ENCODE measurements at places on chromosomes 13 and 19.
A peak's percentile ranks its signal among the peaks of the same experiment; 100 is the strongest.

- peak; percentile 70 for DNase-seq
Measured at GRCh38 chr13:60398379-60398891, 1.4 kb downstream of the TDRD3 start.

- DNase-seq, result no peak
Measured at GRCh38 chr13:88042489-88042888, 371.3 kb downstream of the SLITRK5 start.

DNA sequence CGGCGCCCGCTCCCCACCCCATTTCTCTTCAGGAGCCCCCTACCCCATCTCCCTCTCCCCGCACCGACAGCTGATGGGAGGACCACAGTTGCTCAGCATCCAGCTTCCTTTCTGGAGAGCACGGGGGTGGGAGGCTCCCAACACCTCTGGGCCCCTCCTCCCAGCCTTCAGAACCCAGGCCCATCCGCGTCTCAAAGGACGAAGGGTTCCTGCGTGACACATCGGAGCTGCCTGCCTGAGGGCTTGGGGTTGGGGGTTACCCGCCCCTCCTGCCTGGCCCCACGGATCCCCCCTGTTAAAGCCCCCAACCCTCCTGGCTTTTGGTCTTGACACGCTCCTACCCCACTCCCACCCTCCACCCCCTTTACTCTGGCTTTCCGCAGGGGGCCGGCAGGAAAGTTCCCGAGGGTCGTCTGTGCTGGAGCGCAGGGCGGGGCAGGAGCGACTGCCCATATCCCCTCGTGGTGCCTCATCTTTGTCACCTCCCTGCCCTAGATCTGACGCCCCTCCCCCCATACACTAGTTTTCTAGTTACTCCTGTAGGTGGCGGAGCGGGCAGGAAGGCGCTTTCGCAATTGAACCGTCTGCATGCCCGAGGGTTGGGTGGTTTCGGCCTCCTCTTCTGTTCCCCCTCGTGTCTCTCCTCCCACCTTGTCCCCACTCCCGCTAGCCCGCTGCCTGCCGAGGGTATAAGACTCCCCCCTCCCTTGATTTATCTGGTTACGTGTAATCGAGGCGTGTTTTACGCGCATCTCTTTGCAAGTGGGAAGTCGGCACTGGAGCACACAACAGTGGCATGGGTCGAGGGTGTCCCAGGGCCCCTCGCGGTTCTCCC lies 924 bp downstream of the TRAPPC5 start:
- DNase-seq, result peak; percentile 96

DNA sequence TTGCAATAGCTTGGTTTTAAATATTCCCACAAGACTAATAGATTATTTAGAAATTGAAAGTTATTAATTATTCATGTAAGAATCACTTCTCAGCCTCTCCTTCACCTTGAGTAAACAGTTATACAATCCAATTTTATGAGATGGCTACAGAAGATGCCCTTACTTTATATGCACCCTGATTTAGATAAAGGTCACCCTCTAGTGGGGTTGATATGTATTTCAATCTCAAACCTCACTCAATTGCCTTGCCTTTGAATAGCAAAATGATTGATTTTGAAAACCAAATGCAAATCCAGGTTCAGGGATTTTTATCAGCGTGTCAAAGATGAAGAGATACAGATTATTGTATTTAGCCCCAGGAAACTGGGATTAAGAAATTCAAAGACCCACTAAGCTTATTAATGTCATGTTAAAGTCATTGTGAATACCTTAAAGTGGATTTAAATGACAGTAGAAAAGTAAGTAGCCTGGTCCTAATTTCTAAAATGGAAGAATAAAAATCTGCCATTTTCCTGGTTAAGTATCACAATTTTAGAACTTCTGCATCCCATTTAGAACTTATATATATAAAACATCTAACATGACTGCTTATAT lies 305.1 kb downstream of the ITGBL1 start:
- DNase-seq, result peak; percentile 75

DNA sequence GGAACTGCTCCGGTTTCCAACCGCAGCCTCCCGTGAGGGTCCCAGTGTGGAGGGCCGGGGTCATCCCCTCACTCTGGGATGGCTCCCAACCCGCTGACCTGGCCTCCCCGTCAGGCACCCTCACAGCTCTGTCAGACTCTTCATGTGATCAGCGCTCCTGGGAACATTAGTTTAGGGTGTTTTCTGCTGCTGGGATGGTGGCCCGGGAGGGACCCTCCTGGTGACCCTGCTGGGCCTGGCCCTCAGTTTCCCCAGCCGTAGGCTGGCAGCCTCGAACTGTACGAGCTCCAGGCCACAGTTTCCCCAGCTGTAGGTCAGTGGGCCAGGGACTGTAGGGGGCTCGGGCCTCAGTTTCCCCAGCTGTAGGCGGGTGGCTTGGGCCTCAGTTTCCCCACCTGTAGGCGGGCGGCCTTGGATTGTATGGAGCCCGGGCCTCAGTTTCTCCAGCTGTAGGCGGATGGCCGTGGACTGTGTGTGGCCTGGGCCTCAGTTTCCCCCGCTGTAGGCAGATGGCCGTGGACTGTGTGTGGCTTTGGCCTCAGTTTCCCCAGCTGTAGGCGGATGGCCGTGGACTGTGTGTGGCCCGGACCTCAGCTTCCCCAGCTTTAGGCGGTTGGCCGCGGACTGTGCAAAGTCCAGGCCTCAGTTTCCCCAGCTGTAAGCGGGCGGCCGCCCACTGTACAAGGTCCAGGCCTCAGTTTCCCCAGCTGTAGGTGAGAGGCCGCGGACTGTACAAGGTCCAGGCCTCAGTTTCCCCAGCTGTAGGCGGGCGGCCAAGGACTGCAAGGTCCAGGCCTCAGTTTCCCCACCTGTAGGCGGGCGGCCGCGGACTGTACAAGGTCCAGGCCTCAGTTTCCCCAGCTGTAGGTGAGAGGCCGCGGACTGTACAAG lies 1.3 kb upstream of the PTBP1 start:
- no peak for DNase-seq

DNA sequence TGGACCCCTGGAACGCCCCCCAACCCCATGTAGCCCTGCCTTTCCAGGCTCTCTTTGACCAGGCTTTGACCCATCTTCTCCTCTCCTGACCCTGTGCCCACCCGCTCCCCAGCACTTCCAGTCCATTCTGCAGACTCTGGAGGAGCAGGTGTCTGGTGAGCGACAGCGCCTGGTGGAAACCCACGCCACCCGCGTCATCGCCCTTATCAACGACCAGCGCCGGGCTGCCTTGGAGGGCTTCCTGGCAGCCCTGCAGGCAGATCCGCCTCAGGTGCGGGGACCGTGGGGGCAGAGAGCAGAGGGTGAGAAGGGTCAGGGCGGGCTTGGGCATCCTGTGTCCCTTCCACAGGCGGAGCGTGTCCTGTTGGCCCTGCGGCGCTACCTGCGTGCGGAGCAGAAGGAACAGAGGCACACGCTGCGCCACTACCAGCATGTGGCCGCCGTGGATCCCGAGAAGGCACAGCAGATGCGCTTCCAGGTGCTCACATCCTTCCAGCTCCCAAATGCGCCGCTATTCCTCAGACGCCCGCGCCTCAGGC lies 6.1 kb downstream of the APLP1 start:
- no peak for DNase-seq

GRCh38 chr13:20326809-20327208 lies 94.7 kb upstream of the GJB6 start:
- no peak for DNase-seq

DNA sequence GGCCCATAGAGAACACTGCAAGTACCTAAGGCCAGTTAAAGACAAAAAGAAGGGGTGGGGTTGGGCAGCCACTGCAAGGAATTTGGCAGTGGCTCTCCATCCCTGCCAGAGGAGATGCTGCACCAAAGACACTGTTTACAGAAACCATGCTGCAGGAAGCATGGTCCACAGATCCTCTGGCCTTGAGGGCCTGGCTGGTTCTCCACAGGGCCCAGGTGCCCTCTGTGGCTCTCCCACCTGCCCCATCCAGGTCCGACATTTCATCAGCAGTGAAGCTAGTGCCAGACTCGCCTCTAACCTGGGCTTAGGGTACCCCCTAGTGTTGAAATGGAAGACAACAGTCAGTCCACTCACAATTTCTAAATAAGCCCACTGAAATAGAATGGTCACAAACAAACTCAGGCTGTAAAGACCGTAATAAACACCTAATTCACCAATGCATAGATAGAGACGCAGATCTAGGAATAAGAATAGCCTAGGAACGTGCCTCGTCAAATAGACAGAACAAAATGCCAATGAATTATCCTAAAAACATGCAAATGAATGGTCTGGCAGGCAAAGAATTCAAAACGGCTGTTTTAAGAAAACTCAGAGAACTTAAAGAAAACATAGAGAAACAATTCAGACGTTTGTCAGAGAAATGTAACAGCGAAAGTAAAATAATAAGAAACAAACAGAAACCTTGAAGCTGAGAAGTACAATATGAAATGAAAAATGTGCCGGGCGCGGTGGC lies 23.3 kb downstream of the LYPD4 start:
- DNase-seq, result peak; percentile 79

DNA sequence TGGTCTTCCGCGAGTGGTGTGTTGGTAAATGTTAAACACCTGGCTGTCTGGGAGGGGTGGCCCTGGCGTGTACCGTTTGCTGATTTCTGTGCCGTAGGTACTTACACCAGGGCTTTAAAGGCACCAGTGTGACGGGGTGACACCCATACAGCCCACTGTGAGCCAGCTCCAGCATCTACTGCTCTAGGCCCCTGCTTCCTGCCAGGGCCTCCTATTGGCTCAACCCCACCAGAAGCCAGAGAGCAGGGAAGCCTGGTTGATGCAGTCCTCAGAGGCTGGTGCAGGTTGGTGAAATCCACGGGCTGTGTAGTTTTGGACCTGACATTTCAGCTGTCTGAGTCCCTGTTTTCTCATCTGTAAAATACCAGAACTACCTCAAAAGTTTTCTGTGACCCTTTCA lies 30.4 kb downstream of the ARHGEF7 start:
- DNase-seq, result no peak

DNA sequence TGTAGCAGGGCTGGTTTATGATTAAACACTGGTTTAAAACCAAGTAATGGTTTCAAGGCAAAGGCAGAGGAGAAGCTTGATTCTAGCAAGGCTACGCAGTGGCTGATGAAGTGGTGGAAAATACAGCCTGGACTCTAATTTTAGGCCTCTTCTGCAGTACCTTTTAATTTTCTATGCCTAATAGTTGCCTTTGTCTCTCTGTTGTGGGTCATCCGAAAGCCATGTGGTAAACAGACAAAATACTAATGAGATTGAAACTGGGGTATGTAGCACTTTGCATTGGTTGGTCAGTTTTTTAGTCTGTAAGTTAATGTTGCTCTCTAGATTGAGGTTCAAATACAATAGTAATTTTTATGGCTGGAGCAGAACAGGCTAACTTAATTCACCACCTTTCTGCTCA lies 3.3 kb downstream of the LMO7 start:
- DNase-seq, result no peak

DNA sequence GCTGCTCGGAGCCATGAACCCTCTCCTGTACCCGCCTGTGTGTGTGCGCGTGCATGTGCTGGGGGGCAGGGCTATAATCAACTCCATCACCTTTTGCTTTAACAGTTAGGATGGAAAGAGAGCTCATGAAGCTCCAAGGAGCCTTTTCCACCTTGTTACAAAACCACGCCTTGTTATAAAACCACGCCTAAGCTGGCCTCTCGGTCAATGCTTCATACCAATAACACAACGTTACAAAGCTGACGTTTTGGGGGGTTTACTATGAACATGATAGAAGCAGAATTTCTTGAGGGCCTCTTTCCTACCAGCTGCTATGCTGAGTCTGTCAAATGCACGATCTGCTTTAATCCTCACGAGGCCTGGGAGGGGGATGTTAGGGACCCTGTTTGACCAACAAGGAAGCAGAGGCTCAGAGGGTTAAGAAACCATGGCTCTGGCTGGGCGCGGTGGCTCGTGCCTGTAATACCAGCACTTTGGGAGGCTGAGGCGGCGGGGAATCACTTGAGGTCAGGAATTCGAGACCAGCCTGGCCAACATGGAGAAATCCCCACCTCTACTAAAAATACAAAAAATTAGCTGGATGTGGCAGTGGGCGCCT lies 11.9 kb downstream of the CAPS start:
- no peak for DNase-seq

GRCh38 chr13:51624695-51625345 lies 40.6 kb downstream of the WDFY2 start:
- no peak for DNase-seq

GRCh38 chr19:27736225-27736624 lies 1476.7 kb downstream of the UQCRFS1 start:
- no peak for DNase-seq

- no peak for DNase-seq
Measured at GRCh38 chr19:45819769-45820168, 4.7 kb upstream of the RSPH6A start.

DNA sequence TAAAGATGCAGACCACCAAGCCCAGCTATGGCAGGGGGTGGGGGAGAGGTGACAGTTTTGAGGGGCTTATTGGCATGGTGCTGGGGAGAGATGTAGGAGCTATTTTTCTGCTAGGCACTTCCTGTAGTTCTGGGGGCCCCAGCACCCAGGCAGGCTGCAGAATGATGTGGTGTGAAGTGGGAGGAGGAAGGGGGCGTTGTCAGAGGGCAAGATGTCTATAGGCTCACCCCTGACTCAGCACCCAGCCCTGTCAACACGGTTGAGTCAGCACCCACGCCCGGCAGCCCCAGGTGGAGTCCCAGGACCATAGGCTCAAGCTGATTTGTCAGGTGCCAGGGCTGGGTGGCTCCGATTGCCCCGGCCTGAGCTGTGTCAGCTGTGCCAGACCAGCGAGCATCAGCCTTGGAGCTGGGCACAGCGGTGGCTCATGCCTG lies 5.8 kb downstream of the KLF2 start:
- no peak for DNase-seq

- DNase-seq, result no peak
Measured at GRCh38 chr13:32590266-32590665, 4.0 kb downstream of the PDS5B start.

- no peak for DNase-seq
Measured at GRCh38 chr13:106846571-106847448, 278.9 kb upstream of the ARGLU1 start.

GRCh38 chr19:1166872-1167573 lies 7.0 kb downstream of the SBNO2 start:
- DNase-seq, result no peak

DNA sequence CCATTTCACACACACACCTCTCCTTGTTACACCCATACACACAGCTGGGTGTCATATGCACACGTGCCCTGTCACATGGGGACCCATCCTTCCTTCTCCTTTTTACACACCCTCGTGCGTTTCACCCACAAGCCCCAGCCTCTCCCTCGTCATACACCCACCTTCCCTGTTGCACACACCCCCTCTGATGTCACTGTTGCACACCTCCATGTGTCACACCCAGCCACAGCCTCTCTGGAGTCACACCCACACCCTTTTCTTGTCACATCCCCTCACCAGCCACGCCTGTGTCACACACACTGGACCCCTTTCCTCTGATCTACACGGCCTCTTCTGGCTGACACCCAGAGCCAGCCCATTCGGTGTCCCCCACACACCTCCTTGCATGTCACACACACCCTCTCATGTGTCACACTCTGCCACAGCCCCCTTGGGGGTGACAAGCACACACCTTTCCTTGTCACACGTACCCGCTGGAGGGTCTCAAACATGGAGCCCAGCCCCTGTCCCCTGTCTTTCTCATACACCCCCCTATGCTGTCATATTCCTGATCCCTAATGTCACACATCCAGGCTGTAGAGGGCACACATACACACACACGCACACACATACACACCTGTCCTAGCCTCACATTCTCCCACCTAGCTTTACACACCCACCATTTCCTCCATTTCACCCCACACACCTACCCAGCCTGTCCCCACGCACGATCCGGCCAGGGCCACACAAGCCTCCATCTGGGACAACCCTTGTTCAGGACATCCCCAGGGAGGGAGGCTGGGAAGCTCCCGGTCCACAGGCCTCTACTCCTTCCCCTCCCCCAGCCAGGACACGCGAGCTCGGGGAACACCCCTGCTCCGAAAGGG lies 1.4 kb downstream of the NOVA2 start:
- DNase-seq, result no peak

All from OCI-M1 (cell line).